T-cell (primary cell): ENCODE measurements at places on chromosomes 1 and 21. TPM values are rescaled to one million over a fixed set of nuclear protein-coding genes. Genes with fewer than 3 reads are reported as not detected.

Gene VCAM1
- total RNA-seq = 0.12 TPM

Gene YY1AP1
- 85.0 TPM for total RNA-seq

Gene CASQ1
- total RNA-seq = not detected

Gene SMCP
- total RNA-seq = not detected

Gene RHEX
- total RNA-seq = 1.4 TPM

Gene S100A1
- not detected for total RNA-seq

Gene SYNC
- total RNA-seq = not detected

Gene U2AF1
- 115 TPM for total RNA-seq

Gene TTC34
- total RNA-seq = 5.0 TPM
